ENCODE measurements at places on chromosomes 1 and 21. TPM values are rescaled to one million over a fixed set of nuclear protein-coding genes. Genes with fewer than 3 reads are reported as not detected.

The C1orf53 gene
- total RNA-seq, result 11.1 TPM

The NBPF19 gene
- total RNA-seq, result 11.1 TPM

The BARHL2 gene
- total RNA-seq, result not detected

The OBSCN gene
- 2.1 TPM for total RNA-seq

The SH2D5 gene
- 0.71 TPM for total RNA-seq

The ST6GALNAC3 gene
- not detected for total RNA-seq

The CFAP141 gene
- not detected for total RNA-seq

The KCNT2 gene
- 0.92 TPM for total RNA-seq

The AMY1B gene
- total RNA-seq, result not detected

All from LHCN-M2 (cell line).